ENCODE measurements at places on chromosomes 1 and 21.

DNA sequence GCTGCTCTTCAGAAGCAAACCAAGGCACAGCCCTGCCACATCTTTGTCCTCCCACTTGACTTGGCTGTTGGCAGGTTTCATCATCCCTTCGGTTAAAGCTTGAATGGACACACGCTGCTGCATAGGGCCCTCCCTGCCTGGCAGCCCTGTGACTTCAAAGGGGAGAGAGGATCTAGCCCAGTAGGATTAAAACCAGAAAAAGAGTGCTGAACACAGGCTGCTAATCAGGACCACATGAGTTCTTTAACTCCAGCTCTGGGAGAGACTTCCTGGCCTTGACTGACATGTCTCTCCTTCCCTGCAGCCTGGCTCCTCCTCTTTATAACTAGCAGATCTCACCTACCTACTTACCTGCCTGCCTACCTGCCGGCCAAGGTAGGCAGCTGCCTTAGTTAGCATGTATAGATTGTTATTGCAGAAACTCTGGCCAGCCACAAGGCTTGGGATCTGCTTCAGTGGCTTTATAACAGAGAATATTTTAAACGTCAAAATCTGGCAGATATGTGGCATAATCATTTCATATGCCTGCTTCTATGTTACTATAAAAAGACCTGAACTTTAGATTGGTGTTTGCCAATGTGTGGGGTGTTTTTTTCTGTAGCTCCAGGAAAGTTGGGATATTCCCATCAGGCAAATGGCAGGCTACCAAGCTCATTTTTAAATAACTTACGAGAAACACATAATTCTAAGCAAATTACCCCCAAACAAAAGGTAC is 49.4 kb downstream of the ERG start:
- no peak for DNase-seq

DNA sequence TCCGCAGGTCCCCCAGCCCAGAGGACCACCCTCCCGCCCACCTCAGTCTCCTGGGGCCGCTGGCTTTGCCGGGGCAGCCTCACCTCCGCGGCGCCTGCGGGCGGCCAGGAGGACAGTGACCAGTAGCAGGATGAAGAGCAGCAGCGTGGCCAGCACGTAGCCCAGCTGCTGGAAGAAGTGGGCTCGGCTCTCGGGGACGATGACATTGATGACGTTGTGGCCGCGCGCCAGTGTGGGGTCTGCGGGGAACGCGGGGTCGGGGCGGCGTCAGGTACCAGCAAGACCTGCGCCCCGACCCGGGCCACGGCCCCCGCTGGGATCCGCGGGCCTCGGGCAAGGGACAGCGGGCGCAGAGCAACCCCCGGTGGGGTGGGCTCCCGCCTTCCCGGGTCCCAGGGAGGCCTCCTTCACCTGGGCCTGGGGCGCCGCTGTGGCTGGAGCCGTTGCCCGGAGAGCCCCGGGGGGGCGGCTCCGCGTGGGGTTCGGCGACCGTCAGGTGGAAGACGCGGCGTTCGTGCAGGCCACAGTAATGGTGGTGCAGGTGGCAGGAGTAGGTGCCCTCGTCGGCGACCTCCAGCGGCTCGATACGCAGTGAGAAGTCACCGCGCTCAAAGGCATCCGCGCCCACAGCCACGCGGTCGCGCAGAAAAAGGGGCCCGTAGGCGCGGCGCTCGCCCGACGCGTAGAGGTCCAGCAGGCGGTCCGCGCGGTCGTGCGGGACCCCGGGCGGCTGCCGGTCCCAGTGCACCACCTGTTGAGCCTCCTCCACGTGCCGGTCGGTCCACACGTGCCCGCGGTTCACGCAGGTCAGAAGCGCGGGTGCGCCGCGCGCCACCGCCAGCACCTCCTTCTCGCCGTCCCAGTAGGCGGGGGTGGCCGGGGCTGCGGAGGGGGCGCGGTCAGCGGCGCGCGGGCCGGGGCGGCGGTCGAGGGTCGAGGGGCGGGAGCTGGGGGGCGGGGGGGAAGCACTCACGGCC is 3.8 kb downstream of the MXRA8 start:
- no peak for DNase-seq

DNA sequence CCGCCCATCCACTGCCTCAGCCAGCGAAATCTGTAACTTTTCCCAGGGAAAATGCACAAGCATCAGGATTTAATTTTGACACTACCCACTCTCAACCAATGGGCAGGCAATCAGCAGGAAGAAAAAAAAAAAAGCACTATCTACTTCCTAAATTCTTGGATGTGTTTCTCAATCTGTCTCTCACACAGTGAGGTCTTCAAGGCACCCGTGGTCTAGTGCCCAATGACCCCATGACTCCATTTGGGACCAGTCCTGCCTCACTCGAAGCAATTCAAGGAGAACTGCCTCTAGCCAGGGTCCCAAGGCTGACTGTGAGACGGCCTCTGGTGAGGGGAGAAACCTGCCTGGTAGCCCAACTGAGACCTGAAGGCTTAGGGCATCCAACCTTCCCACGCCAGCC is 35.9 kb downstream of the CSF1 start:
- no peak for DNase-seq

- DNase-seq: no peak
Measured at GRCh38 chr1:180642781-180643180, 11.0 kb downstream of the XPR1 start.

DNA sequence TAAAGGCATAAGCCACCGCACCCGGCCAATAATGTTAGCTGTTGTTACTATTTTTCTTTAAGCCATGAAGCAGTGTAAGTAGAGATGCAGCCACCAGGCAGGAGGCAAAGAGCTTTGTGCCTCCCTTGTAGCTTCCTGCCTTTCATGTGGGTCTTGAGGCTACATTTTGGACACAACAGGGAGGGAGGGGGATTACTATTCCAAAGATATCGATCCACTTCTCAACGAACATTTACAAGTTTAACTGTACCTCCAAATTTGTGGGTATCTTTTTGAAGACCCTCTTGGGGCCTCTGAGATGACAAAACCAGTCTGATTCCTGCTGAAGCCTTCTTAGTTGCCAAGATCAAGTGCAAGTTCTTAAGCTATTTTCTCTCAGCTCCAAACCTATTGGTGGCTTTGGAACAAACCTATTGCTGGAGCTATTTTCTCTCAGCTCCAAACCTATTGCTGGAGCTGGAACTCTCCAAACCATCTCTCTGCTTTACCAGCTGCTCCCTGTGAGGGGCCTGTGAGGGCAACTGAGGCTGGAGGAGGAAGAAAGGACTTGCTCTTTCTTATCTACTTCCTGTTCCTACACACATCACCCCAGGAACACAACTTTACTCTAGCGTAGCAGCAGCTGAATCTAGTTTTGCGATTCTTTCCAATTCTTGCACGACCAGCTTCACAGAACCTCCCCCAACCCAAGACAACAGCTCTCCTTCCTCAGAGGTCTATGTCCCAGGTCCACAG is 16.1 kb upstream of the RCAN3 start:
- no peak for DNase-seq

DNA sequence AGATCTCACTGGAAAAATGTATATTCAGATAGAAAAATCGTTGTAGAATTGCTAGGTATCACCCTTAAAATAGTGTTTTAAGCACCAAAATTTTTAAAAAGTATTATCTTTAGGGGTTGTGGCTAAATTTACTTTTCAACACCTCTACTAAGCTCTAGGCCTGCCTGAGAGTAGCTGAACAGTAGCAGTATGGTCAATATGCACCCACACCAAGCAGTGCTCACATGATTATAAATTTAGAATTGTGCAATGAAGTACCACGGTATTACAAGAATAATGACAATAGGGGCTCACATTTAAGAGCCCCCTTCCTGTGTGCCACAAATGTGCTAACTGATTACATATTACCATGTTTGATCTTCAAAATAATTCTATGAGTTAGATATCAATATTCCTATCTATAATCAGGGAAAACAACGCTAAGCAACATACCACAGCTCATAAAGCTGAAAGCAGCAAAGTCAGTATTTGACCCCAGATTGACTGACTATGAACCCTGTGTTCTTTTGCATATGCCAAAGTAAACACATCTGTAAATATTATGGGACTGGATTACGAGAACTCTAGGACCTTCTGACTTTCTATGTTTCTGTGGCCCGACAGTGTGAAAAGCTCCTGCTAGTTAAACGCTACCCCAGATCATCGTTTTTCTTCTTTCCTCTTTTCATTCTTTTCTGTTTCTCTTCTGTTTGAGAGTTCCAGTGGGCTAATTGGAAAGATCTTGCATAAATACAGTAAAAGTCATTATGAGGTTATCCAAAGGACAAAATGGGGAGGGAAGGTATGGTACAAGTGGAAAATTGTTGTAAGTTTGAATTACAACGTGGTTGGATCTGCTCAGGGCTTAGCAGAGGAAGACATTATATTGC is 201.1 kb upstream of the C1orf87 start:
- DNase-seq: no peak

- DNase-seq: no peak
Measured at GRCh38 chr1:57214951-57215575, 208.8 kb downstream of the DAB1 start.

GRCh38 chr1:198316546-198317100 is 159.8 kb downstream of the NEK7 start:
- DNase-seq: no peak

DNA sequence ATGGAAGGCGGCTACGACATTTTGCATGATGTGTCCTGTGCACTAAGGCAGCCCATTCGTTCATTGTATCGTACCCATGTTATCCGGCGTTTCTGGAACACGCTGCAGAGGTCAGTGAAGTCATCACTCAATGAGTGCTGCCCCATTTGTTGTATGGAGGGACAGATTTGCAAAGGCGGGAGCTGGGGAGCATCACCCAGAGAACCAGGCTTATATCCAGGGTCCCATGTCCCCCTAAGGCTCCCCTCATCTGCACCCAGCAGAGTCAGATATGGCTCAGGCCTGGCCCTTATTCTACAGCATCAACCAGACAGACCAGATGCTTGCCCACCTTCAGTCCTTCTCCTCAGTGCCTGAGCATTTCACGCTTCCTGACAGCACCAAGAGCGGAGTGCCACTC is 31.2 kb downstream of the SZT2 start:
- no peak for DNase-seq

DNA sequence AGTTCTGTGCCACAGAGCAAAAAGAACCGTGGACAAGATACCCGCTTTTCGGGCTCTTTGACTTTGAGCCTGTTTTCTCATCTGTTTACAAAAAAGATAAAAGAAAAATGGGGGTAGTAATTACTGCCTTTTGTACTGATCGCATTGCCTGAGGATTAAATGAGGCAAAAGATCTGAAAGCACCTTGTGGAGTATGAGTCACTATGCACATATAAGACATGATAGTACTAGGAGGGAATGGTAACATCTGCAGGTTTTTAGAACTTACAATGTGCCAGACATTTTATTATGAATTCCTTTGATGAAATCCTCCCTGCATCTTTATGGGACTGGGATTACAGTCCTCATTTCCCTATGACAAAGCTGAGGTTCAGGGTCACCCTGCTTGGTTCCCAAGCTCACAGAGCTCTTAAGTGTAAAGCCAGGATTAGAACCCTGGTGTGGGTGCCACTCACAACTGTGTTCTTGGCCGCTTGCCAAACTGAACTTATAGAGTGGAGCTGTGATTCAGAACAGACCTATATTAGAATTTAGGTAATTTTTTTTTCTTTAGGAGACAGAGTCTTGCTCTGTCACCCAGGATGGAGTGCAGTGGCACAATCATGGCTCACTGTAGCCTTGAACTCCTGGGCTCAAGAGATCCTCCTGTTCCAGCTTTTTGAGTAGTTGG is 1.8 kb downstream of the DISC1 start:
- no peak for DNase-seq

GRCh38 chr1:200958597-200958996 is 63.9 kb downstream of the INAVA start:
- no peak for DNase-seq

GRCh38 chr1:168512864-168513595 is 30.8 kb downstream of the XCL2 start:
- no peak for DNase-seq

- DNase-seq: no peak
Measured at GRCh38 chr1:54645806-54646676, 4.5 kb downstream of the MROH7 start.

DNA sequence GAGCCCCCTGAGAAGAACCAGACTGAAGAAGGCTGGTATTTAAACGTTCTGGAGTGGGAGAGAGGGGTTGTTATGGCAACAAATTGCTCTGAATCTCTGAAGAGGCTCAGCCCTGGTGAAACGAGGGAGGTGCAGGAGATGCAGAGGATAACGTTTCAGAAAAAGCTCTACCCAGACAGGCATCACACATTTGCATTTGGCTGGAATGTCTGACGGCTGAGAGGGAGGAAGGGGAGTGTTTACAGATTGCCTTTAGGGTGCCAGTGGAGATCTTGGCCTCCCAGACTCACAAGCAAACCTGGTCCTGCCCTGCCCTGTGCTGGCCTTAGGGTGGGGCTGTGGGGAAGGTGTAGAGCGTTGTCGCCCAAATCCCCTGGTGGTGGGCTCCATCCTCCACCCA is 169.0 kb upstream of the AJAP1 start:
- no peak for DNase-seq

GRCh38 chr1:1065265-1065939 is 8.7 kb downstream of the RNF223 start:
- no peak for DNase-seq

GRCh38 chr1:14875524-14876509 is 277.3 kb downstream of the KAZN start:
- DNase-seq: no peak

DNA sequence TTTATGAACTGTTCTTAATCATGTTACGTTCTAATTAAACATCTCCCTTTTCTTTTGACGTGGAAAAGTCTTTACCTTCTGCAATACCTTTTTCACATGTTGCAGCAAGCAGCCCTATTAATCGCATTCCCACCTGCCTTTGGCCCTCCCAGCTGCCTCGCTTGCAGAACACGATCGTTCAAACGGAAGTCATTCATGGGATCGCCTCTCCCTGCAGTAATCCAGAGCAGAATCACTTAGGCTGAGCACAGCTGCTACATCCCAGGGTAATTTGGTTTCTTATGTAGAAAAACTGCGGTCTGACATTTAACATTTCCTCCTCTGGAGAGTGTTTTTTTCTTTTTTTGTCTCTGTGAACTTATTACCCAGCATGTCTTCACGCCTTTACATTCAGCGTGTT is 206.3 kb downstream of the KIF26B start:
- no peak for DNase-seq

DNA sequence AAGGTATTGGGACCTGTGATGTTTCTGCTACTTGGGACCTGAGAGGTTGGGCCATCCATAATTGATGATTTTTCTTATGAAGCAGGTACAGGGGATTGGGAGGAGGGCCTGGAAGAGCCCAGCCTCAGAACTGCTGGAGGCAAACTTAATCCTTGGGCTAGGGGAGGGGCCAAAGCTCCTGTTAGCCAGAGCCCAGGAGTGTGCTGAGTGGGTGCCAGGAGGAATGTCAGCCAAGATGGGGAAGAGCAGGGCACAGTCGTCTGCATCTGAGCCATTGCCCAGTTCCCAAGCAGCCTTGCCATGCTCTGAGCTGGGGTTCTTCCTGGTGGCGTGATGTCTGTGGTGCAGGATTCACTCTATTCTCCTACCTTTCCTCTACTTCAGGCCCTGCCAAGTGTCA is 5.8 kb downstream of the MAPKAPK2 start:
- DNase-seq: no peak
